ENCODE measurements at places on chromosomes 3 and 15.
A peak's percentile ranks its signal among the peaks of the same experiment; 100 is the strongest.

- no peak for DNase-seq
These were observed 18.6 kb downstream of the MESP2 start for GRCh38 chr15:89794627-89795241.

GRCh38 chr3:61821823-61822251, 260.5 kb downstream of the PTPRG start:
- no peak for DNase-seq

DNA sequence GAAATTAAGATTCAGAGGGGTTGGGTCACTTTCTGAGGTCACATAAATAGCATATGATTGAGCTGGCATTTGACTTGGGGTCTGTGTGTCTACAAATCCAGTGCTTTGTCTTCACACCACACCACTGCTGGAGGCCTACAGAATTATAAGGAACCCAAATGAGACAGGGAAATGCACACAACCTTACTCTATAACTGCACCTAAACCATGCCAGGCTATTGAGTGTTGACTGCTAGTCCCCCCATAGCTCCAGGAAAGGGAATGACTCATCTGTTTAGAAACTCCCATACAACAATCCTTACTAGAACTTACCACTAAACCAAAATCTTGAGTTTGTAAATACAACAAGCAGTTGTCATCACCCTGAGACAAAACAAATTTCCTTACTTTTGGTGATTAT, 16.9 kb upstream of the TSC22D2 start:
- peak; percentile 33 for DNase-seq

GRCh38 chr15:70610541-70610940, 152.8 kb downstream of the UACA start:
- DNase-seq: no peak

GRCh38 chr15:63986751-63987341, 59.4 kb downstream of the DAPK2 start:
- DNase-seq: peak; percentile 82

DNA sequence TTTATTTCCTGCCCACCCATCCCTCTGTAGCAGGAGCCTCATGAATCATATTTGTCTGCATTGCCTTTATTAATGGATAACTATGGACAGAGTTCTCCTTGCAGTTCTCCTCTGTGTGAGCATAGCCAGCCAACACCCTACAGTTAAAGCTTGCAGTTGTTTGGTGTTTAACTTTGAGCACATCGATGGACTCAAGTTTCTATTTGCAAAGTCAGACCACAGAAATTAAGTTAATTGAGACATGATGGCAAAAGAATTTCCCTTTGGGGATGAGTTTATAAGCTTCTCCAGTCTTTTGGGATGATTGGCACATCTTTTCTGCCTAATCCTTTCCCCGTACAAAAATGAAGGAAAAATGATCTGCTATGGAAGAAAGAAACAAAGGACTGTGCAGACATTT, 398.9 kb upstream of the THBS1 start:
- no peak for DNase-seq

DNA sequence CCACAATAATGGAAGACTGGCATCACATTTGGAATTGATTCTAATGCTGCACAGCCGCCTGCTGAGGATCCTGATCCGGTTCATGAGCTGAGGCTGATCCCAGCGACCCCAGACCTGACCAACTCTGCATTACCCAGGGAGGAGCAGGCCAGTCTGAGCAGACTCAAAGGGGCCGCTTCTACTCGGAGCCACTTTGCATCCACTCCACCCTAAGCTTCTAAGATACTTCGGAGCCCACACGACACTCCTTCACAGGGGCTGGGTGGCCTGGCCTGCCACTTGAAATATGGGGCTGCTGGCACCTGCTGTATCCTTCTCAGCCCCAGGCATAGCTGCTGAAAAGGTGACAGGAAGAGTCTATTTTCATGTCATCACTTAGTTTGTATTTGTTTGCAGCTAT, 33.2 kb upstream of the NSMCE3 start:
- DNase-seq: no peak

DNA sequence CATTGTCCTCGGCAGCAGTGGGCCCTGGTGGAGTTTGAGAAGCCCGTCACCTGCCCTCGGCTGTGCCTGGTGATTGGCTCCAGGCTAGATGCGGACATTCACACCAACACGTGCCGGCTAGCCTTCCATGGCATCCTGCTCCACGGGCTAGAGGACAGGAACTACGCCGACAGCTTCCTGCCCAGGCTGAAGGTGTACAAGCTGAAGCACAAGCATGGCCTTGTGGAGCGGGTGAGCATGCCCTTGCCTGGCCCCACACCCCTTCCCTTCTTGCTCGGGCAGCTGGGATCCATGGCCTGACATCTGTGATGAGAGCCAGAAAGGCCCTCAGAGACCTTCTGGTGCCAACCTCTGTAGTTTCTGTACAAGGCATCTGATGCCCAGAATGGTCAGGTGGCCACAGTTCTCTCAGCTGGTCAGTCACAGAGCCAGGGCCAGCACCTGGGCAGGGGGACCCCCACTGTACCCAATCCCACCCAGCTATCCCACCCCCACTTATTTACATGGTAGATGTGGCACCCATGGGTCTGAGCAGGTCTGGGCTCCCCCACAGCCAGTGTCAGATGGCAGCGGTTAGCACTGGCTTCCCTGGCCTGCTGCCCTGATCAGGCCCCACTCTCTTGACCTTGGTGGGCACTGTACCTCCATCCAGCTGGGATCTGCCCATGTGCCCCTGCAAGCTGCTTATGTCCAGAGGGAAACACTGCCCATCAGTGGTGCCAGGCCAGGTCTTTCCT, 124.9 kb downstream of the DNAJB8 start:
- DNase-seq: no peak

- peak; percentile 90 for DNase-seq
These were observed 8.4 kb downstream of the CERS3 start for GRCh38 chr15:100520132-100520921.

- no peak for DNase-seq
These were observed 47.9 kb downstream of the PEAK1 start for GRCh38 chr15:77371850-77372563.

GRCh38 chr15:27254055-27254454, 283.1 kb downstream of the GABRG3 start:
- DNase-seq: no peak

DNA sequence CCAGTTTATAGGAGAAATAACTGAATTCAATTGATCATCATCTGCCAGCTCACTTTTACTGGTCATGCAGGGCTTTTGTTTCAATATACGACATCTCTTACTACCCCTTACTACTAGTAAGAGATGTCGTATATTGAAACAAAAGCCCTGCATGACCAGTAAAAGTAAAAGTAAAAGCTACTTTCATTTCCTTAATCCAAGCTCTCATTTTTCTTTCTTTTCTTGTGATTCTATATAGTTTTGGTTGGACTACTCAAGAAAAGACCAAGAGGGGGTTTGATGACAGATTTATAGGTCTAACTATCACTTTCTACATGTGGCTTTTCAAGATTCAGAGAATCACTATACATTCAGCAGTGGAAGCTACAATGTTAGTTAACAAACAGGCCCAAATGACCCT, 1237.3 kb downstream of the ROBO2 start:
- DNase-seq: no peak

DNA sequence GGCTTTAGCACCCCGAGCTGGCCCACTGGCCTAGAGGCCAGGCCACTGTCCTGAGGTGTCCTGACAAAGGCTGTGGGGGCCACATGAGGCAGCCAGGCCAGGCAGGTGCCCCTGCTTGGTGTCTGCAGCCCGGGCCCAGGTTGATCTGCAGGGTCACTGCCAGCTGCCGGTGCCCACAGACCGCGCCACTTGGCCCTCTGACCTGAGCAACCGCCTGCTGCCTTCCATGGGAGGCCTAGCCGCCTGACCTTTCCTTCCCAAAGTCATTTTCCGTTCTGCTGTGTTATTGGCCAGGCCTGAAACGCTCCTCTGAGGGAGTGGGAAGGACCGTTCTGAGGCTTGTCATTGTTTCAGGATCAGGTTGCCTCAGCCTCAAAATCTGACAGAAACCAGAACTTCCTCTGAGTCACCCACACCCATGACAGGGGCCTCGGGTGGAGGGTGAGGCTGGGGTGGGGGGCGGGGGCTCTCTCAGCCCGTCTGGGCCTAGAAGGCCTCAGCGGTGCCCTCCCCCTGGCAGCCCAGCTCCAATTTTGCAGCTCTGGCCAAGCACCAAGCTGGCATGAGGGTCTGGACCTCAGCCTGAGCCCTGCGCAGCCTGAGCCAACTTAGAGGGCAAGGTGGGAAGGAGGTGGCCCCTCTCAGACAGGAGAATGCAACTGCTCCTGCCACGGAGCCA, 140.7 kb upstream of the MEF2A start:
- peak; percentile 84 for DNase-seq

GRCh38 chr3:117489663-117490079, 780.1 kb downstream of the TUSC7 start:
- no peak for DNase-seq

GRCh38 chr15:96460106-96460505, 129.6 kb downstream of the NR2F2 start:
- DNase-seq: no peak

DNA sequence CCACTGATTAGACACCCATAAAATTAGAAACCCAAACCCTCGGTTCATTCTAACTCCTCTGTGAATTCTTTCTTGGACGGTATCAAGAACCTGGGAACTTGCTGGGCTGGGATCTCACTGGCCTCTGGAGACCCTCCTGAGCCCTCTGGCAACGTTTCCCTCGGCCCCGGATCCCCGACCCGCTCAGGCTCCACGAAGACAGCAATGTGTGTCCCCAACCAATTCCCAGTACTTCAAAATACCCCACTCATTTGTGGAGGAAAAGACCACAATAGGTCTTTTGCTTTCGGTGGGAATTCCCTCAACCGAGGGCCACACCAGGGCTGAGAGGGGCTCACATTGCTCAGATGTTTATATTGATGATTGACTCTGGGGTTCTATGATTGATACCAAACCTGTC, 117.9 kb upstream of the PRR20G start:
- DNase-seq: no peak

GRCh38 chr3:71045212-71045916, 538.2 kb downstream of the FOXP1 start:
- no peak for DNase-seq

- DNase-seq: no peak
These were observed 81.7 kb upstream of the POU1F1 start for GRCh38 chr3:87358066-87358465.

DNA sequence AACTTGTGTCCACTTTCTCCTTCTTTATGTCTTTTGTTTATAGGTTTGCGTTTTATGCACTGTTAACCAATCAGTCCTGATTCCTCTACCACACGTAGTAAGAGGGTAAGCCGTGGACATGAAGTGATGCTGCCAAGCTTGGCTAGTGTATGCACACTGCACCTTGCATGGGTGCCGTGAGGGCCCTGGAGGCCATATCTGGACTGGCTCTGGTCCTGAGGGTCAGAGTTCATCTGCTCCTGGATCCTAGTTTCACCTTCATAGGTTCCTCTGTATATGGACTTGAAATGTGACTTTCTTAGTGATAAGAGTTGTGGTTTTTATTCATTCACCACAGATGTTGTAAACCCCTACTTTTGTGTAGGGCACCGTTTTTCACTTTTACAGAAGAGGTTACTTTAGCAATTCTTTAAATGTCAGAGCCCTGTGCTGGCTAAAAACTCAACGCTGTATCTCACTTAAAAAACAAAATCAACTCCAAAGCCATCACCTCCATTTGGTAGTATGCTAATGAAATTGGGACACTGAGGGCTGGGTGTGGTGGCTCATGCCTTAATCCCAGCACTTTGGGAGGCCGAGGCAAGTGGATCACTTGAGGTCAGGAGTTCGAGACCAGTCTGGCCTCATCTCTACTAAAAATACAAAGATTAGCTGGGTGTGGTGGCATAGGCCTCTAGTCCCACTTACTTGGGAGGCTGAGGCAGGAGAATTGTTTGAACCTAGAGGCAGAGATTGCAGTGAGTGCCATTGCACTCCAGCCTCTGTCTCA, 22.9 kb downstream of the SIAH2 start:
- no peak for DNase-seq

DNA sequence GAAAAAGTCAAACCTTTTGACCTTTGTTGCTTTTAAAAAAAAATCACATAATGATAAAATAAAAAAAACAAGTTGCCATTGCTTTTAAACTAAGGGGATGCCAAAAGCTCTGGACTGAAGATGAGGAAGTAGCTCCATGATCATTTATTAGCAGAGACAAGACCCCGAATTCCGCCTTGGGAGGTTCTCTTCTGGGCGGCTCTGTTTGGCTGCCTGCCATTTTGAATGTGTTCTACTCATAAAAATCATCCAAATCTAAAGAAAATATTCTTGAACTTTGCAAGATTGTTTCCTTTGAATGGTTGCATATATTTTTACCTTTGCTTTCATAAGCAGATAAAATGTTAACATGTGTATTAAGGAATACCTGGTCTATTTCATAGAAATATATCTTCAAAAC, 63.8 kb downstream of the NCEH1 start:
- no peak for DNase-seq

GRCh38 chr3:43019006-43019809, 40.1 kb downstream of the GASK1A start:
- no peak for DNase-seq

DNA sequence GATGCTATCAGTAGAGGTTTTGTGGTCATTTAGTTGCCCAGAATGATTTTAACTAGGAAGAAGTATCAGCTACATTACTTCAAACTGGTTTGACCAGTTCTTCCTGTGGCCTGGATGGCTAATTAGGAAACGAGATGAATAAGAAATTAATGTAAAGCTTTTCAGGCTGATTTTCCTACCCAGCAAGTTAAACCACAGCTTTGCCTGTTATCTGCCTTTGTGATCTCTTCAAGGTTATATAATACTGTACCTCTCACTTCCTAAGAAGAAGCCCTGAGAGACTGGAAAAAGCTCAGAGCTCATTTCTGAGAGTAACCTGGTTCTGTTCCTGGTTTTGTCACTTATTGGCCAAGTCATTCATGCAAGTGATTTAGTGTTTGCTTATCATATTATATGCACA, 782.2 kb upstream of the GOLIM4 start:
- DNase-seq: no peak

GRCh38 chr3:55584030-55584429, 96.9 kb upstream of the WNT5A start:
- no peak for DNase-seq

DNA sequence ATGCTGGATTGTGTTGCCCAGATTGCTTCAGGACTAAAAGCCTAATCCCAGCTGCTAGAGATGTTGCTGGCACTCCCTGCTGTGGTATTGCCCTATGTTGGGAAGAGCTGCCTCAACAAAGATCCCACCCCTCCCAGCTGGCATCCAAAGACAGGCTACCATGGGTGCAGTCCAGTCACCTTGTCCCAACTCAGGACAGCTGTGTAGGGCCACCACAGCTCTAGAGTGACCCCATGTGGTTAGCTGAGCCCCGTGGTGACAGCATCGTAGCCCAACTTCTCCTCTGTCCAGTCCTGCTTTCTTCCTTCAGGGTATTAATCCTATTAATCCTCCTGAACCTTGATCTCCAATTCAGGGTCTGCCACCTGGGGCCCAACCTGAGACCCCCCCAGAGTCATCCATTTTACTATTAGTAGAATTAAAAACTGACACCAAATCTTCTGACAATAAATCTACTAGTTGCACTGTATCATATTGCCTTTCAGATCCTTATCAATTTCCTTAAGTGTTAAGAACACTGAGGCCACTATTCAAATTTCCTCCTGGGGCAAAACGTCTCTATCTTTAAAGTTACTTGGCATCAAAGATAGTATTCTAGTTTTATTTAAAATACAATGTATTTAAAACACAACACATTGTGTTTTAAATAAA, 83.5 kb downstream of the AQP9 start:
- peak; percentile 46 for DNase-seq

GRCh38 chr3:51798411-51798963, 19.4 kb upstream of the IQCF6 start:
- no peak for DNase-seq
